Stimulated activated CD8-positive, alpha-beta memory T cell treated with anti-CD3 and anti-CD28 coated beads, Interleukin-7, amount 100 ng/mL, for 1 hour (primary cell): ENCODE measurements at places on chromosomes 11 and 22.

DNA sequence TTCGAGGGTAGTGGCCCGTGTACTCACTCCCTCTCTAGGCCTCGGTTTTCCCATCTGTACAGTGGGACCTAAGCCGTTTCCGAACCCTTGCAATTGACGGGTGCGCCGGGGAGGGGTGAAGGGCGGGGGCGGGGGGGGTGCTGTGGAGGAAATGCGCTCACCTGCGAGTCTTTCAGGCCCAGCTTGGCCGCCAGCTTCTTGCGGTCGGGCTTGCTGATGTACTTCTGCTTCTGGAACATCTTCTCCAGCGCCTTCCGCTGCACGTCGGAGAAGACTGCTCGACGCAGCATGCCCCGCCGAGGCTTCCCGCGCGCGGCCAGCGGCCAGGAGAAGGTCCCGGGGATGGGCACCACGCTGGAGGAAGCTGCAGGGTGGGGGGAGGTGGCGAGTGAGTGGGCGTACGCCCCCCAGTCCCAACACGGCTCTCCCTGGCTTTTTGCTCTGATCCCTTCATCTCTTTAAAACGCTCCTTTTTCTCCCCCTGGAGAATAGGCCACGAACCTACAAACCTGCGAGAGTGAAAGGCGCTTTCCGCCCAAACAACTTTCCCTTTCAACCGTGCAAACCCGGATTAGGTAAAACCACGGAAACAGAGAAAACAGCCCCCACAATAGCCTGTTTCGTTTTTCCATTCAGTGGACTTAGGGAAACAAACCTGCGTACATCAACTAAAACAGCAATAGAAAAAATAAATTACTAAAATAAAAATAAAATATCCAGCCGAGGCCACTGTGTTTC lies 3.2 kb downstream of the DBX1 start:
- DNase-seq: no peak

DNA sequence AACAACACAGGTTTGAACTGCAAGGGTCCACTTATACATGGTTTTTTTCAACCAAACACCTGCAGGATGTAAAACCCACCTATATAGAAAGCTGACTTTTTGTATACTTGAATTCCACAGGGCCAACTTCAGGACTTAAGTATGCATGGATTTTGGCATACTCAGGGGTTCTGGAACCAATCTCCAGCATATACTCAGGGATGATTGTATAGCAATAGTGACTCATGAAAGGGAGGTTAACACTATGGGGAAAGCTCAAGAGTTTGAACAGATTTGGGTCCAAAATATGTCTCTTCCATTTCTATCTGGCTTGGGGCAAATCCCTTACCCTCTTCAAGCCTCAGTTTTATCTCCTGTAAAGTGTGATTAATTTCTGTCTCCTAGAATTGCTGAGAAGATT lies 94.9 kb downstream of the MICAL2 start:
- DNase-seq: no peak

DNA sequence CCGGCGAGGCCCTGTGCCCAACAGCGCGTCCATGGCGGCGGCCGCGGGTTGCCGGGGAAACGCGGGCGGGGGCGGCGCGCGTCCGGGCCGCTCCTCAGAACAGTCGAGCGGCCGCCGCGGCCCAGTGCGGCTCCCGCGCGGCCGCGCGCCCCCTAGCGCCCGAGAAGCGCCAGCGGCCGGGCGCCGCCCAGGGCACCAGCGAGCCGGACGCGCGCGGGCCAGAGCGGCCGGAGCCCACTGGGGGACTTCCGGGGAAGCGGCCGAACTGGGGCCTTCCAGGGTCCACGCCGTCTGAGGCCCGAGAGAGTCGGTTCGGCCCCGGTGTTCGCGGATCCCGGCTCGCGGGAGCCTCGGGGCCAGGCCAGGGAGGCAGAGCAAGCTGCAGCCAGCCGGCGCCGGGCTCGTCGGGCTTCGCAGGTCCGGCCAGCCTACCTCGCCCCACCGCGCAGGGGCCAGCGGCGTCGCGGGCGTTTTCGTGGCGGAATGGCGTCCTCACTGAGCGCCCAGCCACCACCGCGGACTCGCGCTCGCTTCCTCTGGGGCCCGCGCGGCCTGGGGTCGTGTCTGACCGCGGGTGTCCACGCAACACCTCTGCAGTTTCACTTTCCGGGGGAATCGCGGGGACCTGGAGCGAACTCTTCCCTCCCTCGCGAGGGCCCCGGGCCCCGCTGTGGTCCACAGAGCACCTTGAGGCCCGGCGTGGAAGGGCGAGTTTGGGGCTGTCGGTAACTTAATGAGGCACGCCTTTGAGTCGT lies at the start of gene DENND6B:
DENND6B (minus strand) TSS at position 57 of the 755 bp plus-strand sequence; CDS start at position 33, 24 bp downstream.
- peak; percentile 35 for DNase-seq

- no peak for DNase-seq
These were observed 11.3 kb downstream of the NCF4 start for GRCh38 chr22:36872084-36872483.

- no peak for DNase-seq
These were observed 12.5 kb downstream of the PLET1 start for GRCh38 chr11:112248201-112248600.

DNA sequence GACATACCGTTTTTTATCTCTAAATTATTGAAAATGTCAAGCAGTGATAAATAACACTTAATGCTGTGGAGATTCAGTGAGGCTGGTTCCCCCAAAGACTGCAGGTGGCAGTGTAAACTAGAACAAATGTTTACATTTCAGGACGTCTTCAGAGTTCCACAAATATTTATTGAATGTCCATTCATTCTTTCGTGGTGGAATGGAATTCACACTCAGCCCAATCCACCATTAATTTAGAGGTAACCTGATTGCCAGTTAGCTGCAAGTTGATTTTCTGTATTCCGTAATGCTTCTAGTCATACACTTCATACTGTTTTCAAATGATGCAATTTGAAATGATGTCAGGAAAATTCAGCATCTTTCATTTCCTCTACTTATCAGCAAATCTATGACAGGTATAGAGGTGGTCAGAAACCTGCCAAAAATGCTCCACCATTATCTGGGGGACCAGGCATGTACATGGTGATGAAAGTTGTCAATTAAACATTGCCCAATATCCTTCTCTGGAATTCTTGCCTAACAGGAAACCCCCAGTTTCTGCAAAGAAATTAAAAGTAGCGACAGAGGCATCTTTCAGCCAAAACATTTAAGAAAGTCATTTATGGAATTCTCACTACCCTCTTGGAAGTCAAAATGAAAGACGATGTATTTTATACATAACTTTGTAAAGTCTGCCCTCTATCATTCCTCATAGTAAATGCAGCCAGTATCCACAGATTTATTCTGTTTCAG lies 94.3 kb upstream of the BMAL1 start:
- no peak for DNase-seq

GRCh38 chr11:119795231-119795630 lies 66.2 kb upstream of the NECTIN1 start:
- DNase-seq: no peak

DNA sequence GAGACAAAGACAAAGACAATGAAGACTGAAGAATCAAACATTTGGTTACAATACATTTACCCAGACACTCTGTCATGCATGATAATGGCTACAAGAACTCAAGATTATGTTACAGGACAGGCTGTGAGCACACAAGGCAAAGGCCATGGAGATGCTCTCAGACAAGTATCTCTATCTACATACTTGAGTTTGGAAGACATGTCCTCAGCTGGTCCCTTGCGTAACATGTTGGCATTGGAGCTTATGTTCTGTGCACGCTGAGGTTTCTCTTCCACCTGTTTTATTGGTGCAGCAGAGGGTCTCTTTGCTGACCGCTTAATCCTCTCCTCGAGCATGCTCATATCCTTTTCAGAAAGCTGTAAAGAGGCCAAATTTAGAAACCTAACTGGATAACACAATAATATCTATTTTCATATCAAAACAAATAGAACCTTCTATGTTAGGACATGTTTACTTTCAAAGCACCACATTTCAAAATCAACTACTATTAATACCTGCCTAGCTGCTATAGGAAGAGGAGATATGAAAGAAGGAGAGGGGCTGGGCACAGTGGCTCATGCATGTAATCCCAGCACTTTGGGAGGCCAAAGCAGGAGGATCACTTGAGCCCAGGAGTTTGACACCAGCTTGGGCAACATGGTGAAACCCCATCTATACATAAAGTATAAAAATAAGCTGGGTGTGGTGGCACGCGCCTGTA lies 41.6 kb downstream of the F2 start:
- no peak for DNase-seq

GRCh38 chr11:2305140-2305778 lies 3.4 kb downstream of the TSPAN32 start:
- peak; percentile 83 for DNase-seq

DNA sequence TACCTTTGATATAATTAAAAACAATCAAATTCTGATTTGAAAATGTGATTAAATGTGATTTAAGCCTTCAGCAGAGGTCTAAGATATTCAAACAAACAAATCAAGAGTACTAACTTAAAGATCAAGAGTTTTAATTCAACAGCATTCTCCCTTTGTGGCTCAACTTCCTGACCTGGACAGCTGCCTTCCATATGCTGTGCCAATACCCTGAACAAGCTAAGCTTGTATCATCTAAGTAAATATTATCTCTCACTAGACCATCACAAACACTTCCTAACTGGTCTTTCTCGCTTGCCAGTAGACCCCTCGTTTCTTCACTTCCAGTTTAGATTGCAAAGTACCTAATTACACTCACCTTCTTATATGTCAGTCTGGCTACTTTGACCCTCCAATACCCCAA lies 35.9 kb upstream of the P4HA3 start:
- DNase-seq: no peak
